Glomerular endothelial cell (primary cell): ENCODE measurements at places on chromosomes 4 and X.

GRCh38 chr4:123469245-123469644 lies 72.7 kb downstream of the SPRY1 start:
- no peak for DNase-seq

DNA sequence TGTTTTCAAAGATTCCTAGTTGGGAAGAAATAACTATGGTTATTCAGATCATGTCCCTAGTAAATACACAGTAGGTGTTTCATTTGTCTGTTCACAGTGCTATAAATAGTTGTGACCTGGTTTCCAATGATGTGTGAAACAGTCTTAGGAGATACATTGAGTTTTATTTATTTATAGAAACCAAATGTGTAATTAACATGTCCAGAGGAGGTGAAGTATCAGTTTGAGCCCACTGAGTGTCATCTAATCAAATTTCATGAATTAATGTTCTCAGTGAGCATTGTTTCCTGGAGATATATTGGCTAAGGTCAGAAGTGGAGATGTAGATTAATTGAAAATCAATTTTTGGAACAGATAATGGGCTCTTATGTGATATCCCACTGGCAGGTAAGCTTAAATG lies 996.3 kb downstream of the FSTL5 start:
- no peak for DNase-seq

DNA sequence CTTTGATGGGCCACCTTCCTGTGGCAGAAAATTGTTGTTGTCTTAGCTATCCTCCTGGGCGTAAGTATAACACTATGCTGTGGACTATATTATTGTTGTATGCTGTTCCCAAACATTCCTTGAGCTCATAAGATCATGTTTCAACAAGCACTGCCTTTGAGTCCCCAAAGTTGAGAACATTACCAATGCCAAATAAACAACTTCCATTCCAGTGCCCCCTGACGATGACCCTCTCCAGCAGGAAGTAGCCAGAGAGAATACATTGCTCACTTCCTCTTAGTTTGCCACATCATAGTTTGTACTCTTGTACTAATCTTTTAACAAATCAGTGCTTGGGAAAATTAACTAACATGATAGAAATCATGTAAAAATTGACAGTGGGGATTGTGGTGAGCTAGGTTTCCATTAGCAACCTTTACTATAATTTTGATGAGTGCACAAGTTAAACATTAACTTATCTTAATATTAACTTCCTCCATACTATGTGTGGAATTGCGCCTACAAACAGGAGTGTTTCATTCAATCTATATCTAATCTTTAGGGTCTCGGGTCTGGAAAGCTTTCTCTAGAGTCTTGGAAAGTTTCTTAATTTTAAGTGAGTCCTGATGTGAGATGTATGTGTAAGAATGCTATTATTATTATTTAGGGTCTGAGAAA lies 20.3 kb upstream of the DHX15 start:
- no peak for DNase-seq

- no peak for DNase-seq
These were observed 84.8 kb downstream of the RTL3 start for GRCh38 chrX:78574306-78574705.

DNA sequence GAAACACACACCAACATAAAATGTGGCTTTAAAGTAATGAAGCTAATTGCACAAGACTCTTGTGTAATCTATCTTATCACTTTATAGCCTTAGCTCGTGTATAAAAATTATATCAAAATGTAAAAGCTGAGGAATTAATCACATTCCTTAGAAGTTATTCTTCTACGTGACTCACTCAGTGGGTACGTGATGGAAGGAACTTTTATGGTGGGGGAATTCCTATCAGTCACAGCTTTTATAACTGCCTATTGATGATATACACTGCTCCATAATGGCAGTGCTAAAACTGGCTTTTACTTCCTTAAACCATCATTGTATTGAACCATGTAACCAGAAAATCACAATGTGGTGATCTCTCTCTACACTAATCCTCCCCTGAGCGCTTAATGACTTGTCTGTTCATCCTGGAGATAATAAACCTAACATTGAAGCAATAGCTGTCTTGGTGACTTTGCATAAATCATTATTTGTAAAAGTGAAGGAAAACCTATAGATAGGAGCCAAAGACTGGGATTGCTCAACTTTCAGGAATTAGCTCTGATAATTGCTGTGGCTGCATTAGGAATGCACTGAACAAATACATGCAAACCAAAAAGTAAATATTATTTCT lies 276.7 kb downstream of the GBA3 start:
- DNase-seq: no peak

- no peak for DNase-seq
These were observed 7.5 kb downstream of the STIM2 start for GRCh38 chr4:26867914-26868684.

DNA sequence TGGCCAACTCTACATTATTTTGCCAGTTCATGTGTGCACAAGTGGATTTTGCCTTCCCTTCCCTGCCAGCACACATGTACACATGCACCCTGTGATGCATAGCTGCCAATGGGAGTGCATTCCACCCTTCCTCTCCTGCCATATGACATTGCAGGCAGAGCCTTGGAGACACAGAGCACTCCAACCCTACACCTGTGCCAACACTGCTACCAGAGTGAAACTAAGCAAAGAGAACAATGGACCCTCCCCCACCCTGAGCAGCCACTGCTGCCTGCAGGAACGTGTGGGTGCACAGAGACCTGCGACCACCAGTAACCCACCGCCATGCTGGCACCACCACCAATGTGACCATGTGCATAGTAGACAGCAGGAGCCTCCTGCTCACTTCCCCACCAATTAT lies 78.4 kb downstream of the ITM2A start:
- DNase-seq: no peak
